ENCODE measurements at places on chromosomes 6 and 20.

DNA sequence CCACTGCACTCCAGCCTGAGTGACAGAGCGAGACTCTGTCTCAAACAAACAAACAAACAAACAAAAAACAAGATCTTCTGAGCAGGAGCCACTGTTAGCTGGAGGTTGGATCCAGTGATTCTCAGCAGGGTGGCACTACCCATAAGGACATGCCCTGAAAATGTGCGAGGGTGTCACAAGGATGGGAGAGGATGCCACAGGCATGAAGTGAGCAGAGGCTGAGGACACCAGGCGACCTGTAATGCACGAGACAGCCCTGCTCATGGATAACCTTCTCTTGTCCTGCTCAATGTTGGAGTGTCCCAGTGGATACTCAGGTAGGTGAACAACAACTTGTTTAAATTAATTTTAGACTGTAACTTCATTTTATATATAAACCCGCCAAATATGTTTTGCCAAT is 76.8 kb downstream of the KCNB1 start:
- DNase-seq, result no peak

- DNase-seq, result no peak
Measured at GRCh38 chr6:144931172-144932035, 646.3 kb downstream of the UTRN start.

GRCh38 chr6:119598883-119599282 is 249.3 kb upstream of the MAN1A1 start:
- no peak for DNase-seq

DNA sequence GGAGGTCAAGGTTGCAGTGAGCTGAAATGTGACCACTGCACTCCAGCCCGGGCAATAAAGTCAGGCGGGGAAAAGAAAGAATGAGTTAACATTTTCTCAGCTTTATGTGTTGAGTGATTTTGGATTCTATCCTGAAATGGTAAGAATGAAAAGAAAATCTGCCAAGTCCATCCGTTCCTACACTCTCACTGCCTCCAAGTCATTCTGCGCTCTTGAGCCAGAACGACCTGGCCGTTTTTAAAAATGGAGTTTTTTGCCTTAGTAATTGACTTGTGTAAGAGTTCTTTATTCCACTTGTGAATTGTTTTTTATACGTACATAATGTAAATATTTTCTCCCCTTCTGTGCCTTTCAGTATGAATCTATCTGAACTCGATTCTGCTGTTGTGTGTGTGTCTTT is 28.7 kb downstream of the DNAJC5 start:
- no peak for DNase-seq

DNA sequence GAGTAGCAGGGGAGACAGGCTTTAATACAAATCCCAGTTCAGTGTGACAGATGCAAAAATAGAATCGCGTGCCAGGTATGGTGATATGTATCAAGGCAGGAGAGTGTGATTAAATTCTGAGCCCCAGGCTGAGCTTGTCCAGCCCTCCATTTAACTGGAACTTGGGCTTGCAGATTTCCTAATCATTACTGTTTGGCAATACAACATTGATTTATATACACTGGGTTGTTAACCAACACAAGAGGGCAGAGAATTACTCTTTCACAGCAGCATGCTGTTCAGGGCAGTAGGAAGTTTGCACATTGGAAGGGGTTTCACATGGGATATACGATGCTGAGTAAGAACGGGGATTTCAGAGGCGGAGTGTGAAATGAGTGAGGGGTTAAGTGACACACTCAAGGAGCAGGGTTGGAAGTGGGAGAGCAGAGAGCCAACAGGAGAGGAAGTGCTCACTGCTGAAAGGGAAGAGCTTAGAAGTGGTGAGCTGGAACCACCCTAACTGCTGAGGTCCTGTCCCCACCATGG is 70.8 kb upstream of the ATXN1 start:
- no peak for DNase-seq

GRCh38 chr6:48775157-48775556 is 664.2 kb upstream of the PTCHD4 start:
- no peak for DNase-seq

DNA sequence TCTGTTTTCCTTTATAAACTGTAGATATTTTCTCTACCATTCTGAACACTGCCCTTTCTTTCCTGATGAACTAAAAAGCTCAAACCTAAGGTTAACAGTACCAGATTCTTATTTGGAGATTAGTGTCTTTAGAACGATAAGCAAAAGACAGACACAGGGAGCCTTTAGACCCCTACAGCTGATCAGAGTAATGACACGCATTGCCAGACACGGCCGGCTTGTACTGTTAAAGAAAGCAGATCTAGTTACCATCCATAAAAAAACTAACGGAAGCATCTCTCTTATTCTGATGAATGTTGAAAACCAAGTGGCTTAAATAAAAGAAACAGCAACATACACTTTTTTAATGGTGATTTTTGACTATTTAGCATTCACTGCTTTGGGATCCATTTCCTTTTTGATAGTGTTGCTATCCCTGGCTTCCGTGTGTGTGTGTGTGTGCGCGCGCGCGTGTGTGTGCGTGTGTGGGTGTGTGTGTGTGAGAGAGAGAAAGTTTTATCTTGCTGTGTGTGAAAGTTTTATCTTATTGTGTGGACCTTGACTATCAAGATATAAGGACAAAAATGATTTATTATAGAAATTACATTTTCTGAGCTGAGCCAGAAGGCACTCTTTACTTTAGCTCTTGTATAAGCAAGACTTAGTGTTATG is 95.6 kb upstream of the SLC35B3 start:
- no peak for DNase-seq

DNA sequence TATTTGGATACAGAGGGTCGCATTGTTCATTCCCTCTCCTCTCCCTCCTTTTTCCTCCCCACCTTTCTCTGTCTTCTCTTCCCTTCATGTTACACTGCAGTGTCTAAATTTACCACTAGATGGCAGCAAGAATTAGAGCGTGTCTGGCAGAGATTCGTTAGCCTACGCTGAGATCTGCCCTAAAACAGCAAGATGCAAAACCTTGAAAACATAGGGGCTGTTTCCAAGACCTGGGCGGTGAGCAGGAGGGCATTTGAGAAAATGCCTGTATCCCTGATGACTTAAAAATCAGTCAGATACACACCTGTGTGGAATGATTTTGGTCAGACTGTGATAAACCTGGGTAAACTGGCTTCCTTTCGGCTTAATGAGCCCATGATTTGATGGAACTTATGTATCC is 101.5 kb upstream of the ISM1 start:
- no peak for DNase-seq

GRCh38 chr6:134317471-134318131 is at the start of gene SGK1:
TSS of gene SGK1 (minus strand) at chr6:134318112. CDS start at chr6:134317460, 652 bp downstream.
- DNase-seq, result peak; percentile 1

GRCh38 chr6:88168362-88168761 is 2.2 kb upstream of the CNR1 start:
- no peak for DNase-seq

GRCh38 chr6:77425216-77425615 is 38.1 kb downstream of the HTR1B start:
- DNase-seq, result no peak

DNA sequence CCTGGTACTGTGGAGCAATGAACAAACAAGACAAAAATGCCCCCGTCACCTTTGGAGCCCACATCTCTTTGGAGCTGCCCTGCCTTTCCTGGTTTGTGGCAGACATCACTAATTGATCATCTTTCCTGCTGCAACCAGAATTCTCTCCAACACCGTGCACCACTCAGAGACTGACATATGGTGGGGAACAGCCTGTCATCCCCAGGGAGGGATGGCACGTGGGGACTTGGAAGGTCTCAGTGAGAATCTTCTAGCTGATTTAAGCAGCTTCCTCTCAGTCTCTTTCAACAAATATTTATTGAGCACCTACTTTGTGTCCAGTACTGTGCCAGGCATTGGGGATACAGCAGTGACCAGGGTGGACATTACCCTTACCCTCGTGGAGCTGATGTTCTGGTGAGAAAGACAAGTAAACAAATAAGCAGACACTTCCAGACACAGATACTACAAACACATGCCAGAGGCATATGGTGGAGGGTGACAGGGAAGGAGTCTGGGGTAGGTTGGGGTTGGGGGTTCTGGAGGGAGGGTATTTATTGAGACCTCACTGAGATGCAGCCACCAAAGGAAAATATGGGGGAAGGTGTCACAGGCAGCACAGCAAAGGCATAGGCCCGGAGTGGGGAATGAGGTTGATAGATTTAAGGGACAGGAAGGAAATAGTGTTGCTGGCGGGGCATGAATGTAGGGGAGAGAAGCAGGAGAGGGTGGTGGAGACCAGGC is 82.3 kb downstream of the CEBPB start:
- DNase-seq, result no peak

DNA sequence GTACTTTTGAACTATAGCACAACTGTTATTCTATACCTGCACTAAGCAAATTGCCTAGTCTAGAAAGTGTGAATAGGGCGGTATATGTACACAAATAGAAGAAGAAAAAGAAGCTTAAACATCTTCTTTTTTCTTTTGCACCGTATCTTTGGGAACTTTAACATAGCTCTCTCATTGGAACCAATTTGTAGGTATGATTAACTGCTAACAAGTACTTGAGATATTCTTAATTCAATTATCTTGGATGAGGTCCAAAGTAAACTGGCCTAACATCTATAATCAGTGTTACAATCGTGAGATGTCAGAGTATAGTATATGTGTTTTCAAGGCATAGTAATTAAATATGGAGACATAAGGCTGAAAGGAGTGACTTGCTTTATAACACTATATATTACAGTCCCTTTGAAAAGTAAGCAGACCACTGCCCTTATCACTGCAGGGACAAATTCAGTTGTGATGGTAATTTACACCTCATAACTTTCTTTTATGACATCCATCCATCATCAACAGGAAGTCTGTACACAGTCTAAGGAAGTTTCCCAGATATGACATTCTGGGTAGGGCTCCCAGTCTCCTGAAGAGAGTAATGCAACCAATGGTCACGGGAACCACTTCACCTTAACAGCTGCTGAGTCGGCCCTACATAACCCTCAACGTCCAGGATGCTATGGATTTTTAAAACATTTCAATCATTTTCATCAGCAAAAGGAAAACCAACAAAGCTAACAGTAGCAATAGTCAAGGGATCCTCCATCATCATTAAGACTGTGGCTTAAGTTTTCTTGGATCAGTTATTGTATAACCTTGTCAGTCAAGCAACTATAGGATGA is 37.6 kb downstream of the NKAIN2 start:
- no peak for DNase-seq

- no peak for DNase-seq
Measured at GRCh38 chr6:7907159-7907558, 3.4 kb downstream of the TXNDC5 start.

DNA sequence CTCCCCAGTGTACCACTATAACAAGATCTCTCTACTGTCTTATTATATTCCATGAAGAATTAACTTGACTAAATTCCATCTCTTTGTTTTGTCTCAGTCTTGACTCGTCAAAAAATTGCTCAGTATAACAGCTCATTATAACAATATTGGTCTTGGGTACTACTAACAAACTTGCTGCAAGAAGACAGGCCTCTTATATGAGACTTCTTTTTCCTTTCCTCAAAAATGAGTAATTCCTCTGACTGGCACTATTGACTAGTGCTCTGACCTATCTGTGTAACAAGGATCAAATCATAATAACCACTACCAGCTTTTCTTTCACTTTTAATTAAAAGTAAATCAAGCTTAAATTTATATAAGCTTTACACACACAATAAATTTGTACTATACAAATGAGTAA is 91.3 kb upstream of the THEMIS start:
- no peak for DNase-seq

- DNase-seq, result no peak
Measured at GRCh38 chr6:121319112-121319553, 15.1 kb downstream of the TBC1D32 start.

DNA sequence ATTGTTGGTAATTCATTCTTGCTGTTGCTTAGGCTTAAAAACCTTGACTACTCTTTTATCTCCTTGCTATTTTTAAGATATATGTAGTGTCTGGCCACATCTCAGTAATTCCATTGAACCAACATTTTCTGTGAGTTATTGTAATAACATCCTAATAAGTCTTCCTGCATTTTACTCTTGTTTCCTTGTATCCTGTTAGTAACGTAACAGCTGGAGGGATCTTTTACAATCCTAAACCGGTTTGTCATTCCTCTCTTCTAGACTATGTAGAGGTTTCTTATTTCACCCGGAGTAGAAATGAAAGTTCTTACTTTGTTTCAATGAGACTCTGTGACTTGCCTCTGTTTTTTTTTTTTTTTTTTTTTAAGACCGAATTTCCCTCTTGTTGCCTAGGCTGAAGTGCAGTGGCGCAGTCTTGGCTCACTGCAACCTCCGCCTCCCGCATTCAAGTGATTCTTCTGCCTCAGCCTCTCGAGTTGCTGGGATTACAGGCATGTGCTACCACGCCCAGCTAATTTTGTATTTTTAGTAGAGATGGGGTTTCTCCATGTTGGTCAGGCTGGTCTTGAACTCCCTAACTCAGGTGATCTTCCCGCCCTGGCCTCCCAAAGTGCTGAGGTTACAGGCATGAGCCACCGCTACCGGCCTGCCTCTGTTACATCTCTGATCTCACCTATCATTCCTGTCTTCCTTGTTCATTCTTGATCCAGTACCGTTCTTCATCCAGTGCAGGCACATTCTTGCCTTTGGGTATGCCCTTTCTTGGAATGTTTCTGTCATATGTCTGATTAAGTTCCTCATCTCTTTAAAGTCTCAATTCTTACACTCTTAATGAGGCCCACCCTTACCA is 44.7 kb downstream of the NCOA3 start:
- no peak for DNase-seq

GRCh38 chr6:98830146-98830545 is 4.2 kb upstream of the POU3F2 start:
- no peak for DNase-seq

DNA sequence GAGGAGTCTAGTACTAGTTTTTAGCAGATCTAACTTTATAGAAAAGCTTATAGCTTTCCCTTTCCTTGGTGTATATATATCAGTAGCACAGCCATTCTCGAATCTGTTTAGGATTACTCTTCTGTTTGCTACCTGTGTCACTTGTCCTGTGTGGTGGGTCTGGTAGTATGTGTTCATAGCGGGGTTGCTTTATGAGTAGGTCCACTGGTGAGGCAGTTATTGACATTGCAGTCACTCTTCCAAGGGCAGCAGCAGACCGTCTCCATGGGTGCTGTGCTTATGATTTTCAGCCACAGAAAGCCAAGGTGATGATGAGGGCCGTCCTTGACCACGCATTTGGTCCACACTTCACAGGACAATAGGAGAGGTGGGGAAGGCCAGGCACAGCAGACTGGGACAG is 171.5 kb downstream of the CDKAL1 start:
- no peak for DNase-seq

Data from activated CD8-positive, alpha-beta memory T cell treated with anti-CD3 and anti-CD28 coated beads for 1 hour (primary cell).